ENCODE measurements at places on chromosomes 12 and 14.

DNA sequence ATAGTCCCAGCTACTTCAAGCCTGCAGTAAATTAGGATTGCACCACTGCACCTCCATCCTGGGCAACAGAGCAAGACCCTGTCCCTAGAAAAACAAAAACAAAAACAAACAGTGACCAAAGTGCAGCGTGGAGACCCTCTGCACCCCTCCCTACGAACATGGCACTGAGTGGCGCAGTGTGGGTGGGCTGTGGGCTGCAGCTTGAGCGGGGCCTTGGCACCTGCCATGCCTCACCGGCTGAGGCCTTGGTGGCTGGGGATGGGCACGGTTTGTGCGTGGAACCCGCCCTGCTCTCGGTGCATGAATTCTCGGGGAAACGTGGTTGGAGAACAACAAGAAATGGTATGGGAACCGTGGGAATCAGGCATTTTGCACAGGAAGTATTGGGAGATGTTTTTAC is 60.8 kb downstream of the TNFAIP2 start:
- no peak for DNase-seq

- no peak for DNase-seq
These were observed 62.5 kb upstream of the MAX start for GRCh38 chr14:65164825-65165135.

DNA sequence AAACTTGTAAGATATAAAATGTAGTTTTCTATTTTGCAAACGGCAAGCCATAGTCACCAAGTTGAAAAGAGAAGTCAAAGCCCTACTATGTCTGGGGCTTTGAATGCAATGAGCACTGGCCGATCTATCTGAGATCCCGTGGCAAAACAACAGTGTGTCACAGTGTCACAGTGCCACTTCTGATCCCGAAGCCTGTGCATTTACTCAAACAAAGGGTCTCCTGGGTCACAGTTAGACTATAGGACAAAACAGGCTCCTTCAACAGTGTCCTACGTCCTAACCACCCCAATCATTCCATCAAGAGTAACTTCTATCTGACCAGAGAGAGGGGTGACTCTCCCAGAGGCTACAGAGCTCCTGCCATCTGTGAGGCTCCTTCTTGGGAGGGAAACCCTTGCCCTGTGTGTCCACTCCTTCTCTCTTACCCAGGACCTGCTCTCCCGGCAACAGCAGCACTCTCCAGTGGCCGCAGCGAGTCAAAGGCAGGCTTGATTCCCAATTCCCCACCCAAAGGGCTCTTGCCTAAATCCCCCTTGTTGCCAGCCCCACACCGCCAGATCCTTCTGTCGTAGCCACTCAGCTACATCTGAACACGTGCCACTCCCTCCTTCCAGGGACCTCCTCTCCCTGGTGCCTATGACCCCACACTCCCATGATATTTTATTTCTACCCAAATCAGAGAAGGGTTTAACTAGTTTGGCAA is 14.0 kb upstream of the SELPLG start:
- no peak for DNase-seq

DNA sequence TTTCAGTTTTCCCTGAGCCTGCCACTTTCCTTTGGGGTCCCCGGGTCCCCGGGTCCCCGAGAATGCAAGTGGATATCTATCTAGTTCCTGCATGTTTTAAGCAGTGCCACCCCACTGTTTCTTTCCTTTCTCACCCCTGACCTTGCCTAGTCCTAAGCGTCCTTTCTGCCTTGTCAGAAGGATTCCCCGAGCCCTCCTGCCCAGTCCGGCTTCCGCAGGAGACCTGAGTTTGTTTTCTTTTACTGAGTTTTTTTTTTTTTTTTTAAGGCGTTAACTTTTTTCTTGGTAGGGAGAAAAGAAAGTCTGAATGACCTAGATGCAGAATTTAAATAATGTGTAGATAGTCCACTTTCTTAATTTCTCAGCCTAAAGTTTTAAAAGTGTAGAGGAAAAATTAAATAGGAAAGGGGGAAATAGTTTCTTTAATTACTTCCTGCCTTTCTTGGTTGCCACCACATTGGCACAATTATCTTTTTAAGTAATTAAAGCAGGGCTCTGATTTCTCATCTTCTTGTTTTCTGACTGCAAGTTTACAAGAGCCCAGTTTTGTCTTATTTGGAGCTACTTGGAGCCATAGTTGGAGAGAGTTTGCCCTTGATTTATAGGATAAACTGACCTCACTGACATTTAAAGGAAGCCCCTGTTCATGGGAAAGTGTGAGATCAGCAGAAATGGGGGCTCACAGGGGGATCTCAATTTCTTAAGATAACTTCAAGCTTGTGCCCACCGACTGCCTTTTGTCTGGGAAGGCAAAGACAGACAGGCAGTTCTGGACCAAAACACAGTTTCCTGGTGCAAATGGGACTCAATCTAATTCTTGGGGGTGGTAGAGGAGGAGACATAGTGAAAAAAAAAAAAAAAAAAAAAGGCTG is 2.9 kb downstream of the PAX9 start:
- DNase-seq, result no peak

DNA sequence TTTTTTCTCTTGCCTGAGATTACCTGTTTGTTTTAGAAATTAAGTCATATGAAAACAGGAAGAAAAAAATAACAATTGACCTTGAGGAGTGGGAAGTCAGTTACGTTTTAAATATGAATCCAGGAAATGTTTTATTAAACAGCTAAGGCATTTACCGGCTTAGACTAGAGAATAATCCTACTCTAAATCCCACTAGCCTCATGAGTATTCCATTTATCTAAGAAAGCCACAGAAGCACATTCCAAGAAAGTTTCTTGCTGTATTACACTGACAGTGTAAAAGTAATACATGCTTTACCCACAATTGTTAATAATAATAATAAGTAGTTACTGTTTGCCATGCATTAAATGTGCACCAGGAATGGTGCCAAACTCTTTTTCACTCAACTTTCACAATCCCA is 90.9 kb downstream of the BMP4 start:
- DNase-seq, result no peak

GRCh38 chr12:19303496-19303895 is 135.8 kb upstream of the AEBP2 start:
- DNase-seq, result no peak

DNA sequence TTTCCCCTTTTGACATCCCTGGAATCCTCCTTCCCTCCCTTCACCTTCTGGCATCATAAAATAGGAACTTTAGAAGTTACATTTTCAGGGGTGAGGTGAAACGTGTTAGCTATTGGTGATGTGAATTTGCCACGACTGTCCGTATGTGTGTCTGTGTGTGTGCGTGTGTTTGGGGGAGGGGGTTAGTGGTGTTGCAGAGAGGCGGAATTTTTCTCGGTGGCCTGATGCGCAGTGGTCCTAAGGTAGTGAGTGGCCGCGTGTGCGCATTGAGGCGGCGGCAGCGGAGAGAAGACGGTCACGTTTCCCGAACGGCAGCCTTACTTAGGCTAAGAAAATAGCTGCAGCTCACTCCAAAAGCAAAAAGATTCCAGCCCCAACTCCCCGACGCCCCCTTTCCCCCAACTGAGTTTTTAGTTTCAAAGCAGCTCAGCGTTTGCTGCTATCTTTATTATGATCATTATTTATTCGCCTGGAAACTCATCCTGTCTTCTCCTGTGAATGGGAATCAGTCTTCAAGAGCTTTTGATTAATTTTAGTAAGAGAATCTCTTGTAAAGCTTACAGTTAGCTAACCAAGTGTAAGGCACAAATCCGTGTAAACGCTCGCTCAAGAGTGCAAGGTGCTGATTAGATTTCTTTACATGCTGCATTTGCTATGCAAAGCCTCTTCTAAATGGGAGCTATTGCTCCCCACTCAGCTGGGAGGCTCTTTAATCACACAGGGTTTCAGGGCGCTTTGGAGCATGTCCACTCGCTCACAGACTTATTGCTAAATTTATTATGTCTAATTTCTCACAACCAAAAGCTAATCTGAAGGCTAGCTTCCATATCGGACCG is 4.7 kb downstream of the FLRT2 start:
- DNase-seq, result no peak

GRCh38 chr12:15880721-15881120 is 1.5 kb upstream of the STRAP start:
- DNase-seq, result no peak

- no peak for DNase-seq
These were observed 193.9 kb downstream of the GPHN start for GRCh38 chr14:66701813-66702212.

GRCh38 chr12:97630875-97631274 is 168.3 kb downstream of the RMST start:
- no peak for DNase-seq

DNA sequence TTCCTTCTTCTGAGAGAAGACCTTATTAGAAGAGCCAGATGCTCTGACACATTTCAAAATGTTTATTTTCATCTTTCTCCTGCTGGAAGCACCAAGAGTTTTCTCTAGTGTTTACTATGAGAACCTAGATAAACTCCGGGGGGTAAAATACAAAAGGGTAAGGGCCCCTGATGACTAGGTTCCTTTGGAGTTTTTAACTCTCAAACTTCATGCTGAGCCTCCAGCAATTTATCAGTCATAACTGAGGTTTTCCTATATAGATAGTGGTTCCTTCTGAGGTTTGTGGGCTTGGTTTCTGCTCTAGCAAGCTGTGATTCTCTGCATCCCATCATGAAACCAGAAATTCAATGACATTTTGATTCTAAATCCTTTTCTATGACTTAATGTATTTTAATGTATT is 210.9 kb downstream of the LRFN5 start:
- no peak for DNase-seq

DNA sequence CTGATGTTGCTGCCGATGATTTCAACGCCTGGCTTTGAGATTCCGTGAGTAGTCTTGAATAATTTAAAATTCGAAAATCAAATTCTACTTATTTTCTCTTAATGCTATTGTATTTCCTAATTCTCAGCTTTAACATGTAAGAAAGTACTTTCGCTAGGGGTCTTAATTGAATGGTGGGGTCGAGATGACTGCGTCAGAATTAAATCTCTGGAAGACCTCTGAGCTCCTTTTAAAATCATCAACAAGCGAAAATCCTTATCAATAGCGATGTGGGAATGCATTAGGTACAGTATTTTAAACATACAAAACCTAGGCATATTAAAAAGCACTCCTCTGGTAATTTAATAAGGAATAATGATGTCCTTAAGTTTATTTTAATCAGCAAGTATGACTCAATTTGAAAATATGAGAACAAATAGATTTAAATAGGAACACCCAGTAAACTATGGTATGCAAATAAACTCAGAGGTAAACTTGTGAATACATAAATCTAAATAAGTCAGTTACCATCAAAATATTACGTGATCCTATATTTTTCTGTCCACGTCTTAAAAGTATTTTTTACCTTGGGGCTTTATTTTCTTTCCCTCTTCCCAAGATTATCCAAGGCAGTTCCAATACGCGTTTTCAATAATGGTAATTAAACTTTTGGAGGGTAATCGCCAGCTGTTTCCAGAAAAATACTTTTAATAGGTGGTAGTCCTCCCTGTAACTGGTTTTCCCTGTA is 1.4 kb downstream of the FOXA1 start:
- no peak for DNase-seq

DNA sequence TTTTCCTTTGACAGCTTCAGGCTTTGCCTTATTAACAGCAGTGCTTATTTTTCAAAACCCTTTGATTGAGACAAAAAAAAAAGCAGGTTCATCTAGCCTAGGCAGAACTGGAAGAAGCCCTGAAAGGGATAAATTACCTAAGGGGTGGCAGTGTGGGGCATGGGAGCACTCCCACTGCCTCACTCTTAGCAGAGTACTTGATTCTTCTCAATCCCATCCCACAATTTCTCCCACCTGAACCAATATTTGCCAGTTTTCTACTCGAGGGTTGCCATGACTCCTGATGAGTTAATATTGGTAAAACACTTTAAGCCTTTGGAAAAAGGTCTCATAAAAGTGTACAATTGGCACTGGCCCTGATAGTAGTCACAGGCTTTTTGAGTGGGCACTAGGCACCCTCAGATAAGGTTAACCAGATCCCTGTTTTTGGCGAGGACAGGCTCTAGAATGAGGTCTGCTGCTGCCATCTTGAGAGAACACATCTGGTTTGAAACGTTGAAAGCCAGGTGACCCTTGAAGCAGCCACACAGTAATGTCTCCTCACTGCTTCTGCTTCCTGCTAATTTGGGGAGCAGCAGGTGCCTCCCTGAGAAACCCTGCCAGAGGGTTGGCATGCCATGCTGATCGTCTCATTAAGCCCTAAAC is 320.0 kb downstream of the RAD51B start:
- DNase-seq, result no peak

DNA sequence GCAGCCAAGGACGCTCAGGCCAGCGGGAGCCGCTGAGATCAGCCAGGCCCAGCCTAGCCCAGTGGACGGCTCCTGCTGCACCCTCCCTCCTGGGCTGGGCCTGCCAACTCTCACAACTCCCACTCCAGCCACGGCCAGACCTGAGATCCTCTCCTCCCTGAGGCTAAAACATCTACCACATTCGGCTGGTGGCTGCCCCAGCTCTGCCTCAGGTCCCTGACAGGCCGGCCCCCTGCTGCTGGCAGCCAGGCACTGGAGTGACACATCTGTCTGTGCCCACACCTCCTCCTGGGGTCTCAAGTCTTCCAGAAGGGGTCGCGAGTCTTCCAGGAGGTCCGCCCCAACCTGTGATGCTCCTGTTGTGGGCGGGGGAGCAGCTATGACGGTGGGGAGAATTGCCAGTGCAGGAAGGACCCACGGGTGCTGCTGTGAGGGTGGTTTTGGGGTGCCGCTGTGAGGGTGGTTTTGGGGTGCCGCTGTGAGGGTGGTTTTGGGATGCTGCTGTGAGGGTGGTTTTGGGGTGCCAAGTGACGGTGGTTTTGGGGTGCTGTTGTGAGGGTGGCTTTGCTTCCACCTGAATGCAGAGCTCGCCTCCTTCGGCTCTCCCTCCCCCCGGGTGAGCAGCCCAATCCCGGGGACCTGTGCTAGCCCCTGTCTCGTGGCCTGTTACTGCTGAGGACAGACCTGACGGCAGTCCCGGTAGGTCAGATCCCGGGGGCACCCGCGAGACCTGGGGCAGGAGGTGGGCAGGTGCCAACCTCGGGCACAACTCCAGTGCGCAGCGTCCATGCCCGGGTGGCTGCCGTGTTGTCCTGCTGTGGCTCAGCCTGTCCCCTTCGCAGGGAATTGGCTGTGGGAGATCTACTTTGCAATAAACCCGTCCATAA is 27.5 kb upstream of the C14orf180 start:
- no peak for DNase-seq

DNA sequence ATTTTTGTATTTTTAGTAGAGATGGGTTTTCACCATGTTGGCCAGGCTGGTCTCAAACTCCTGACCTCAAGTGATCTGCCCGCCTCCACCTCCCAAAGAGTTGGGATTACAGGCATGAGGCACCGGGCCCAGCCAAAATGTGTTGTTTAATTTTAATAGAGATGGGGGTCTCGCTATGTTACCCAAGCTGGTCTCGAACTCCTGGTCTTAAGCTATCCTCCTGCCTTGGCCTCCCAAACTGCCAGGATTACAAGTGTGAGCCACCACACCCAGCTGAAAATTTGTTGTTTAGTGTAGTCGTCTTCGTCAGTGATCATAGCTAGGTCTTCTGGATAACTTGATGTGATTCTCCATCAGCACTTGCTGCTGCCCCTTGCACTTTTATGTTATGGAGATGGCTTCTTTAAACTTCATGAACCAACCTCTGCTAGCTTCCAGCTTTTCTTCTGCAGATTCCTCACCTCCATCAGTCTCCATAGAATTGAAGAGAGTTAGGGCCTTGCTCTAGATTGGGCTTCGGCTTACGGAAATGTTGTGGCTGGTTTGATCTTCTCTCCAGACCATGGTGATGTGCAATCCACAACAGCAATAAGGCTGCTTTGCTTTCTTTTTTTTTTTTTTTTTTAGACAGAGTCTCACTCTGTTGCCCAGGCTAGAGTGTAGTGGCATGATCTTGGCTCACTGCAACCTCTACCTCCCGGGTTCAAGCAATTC is 13.0 kb downstream of the ISCU start:
- DNase-seq, result no peak

Data from CD4-positive, alpha-beta T cell treated with Interleukin-1 beta for 1 hour (primary cell).